ENCODE measurements at places on chromosomes 11 and 22.

DNA sequence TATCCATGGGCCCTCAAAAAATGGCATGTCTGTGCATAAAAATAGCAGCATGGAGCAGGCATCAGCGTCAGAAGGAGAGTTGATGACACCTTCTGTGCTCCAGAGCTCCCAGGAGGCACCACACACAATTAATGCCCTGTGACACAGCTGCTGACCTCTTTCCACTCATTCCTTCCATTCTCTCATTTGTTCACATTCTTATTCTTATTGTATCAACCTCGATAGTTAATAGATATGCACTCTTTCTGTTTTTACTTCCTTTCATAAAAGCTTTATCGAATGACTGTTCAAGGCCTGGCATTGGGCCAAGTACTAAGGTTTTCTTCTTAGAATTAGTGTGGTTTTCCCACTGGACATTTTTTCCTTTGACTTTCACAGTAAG, 266.0 kb upstream of the MTNR1B start:
- no peak for DNase-seq

GRCh38 chr11:79441461-79441875, 638 bp upstream of the TENM4 start:
- no peak for DNase-seq

DNA sequence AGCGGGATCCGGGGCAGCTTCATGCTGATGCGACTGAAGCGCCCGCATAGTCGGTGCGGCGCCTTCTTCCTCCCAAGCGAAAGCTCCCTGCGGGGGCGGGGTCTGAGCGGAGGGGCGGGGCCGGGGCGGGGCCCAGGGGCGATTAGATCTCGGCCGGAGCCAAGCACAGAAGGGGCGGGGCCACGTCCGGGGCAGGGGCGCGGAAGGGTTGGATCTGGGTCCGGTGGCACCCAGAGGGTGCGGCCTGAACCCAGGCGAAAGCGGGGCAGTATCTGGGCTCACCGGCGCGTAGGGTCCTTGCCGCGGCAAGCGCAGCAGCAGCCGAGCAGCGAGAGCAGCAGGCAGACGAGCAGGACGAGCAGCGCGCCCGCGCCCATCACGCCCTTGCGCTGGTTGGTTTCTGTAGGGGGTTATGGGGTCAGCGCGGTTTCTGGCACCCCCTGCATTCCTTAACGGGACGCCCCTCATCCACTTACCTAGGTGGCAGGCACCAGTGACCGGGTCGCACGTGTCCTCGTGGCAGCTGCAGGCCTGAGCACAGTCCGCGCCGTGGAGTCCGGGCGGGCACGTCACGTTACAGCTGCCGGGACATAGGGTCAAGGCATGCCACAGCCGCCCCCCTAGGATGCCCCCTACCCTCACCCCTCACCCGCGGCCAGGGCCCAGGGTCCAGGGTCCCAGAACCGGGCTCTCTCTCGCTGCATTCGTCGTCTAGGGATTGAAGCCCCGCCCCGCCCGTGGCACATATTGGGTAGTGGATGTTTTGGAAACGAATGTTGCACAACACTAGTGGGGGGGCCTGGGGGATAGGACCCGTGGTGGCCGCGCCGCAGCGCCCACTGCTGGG, 8.1 kb downstream of the SCARF2 start:
- peak; percentile 68 for DNase-seq

DNA sequence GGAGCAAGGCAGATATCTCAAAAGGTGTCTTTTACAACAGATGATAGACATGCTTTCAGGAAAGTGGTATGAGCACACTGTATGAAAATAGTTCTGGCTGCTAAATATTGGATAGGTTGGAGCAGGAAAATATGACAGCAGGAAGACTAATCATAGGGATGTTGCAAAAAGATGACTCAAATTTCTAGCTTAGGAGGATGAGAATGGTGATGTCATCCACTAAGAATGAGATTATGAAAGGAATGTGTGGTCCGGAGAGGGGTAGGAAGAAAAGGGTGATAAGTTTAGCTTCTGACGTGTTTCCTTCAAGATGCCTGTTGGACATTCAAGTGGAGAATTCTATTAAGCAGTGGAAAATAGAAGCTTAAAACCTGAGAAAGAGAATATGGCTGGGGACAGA, 46.4 kb downstream of the RCN1 start:
- DNase-seq, result no peak

- no peak for DNase-seq
Measured at GRCh38 chr11:1352696-1353382, 36.9 kb upstream of the BRSK2 start.

- no peak for DNase-seq
Measured at GRCh38 chr22:44575381-44576268, 77.6 kb upstream of the RTL6 start.

- no peak for DNase-seq
Measured at GRCh38 chr11:117702946-117703598, 93.9 kb downstream of the DSCAML1 start.

DNA sequence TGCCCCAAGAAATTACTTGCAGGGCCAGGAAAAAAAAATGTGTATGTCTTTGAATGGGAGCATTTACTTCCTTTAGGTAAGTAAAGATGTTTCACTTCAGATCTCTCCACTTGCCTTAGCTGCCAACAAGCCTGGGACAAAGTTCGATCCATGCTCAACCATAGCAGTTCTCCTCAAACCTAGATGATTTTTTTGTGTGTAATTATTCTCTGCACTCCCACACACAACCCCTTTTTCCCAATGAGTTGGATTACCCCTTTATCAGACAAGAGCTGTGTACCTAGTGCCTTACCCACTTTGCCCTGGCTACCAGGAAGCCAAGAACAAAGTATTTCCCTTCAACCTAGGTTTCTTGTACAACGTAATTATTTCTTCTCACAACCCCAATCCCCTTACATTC, 35.6 kb downstream of the TPBGL start:
- no peak for DNase-seq

- no peak for DNase-seq
Measured at GRCh38 chr11:126363706-126364248, 8.3 kb downstream of the ST3GAL4 start.

DNA sequence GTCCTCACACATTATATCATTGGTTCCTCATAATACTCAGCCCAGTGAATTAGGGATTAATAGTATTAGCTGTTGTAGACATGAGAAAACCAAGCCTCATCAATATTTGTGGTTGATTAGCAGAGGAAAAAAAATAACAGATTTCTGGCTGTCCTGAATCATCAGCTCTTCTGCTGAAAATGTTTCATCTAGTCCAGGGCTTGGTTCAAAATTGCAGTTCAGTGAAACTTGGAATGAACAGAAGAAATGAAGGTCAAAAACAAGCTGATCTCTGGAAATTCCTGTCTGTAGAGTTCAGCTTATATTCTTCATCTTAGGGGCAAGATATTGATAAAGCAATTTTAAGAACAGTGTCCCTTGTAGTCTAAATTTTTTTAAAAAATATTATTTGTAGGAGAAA, 361.1 kb upstream of the CCDC179 start:
- no peak for DNase-seq

Measured in activated naive CD4-positive, alpha-beta T cell (primary cell).